Stimulated activated CD8-positive, alpha-beta memory T cell treated with anti-CD3 and anti-CD28 coated beads, Interleukin-7, amount 100 ng/mL, for 24 hours (primary cell): ENCODE measurements at places on chromosomes 2 and 18.

GRCh38 chr2:168524005-168524404 is 67.9 kb downstream of the CERS6 start:
- DNase-seq: no peak

DNA sequence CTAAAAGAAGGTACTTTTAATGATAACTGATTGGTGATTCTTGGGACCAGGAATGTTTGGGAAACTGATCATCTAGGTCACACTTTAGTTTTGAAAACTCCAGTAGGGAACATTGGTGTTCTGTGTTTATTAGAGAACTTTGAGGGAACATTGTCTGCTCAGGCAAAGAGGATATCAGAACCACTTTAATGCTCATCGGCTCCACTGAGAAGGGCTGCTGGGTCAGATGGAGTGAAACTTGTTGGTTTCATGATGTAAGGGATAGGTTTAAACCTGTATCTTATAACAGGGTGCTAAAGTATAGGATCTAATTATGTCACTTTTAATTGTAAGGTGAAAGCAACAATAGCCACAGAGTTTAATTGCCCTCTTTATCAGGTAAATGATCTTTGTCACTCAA is 14.2 kb upstream of the POLI start:
- no peak for DNase-seq

- DNase-seq: no peak
Observed at GRCh38 chr2:60560734-60561644, 7.5 kb upstream of the BCL11A start.

DNA sequence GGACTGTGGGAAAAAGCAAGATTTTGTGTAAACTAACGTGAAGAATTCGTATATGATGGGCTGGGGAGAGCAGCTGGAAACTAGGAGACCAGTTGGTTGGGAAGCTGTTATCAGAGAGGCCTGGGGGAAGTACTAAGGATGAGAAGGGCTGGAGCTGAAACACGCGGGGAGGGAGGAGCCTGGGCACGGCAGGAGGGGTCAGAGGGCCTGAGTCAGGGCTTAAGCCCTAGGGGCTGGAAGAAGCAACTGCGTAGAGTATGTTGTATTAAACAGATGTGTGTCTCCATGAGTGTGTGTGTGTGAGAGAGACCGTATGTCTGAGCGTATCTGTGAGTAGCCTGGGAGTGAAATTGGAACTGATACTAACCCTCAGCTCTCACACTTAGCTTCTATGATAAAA is 8.4 kb downstream of the POMC start:
- DNase-seq: no peak

GRCh38 chr18:49812286-49813068 is 856 bp downstream of the ACAA2 start:
- no peak for DNase-seq

- no peak for DNase-seq
Observed at GRCh38 chr18:50182511-50182910, 12.4 kb downstream of the MYO5B start.

GRCh38 chr2:213958086-213958485 is 452.8 kb upstream of the VWC2L start:
- DNase-seq: no peak

GRCh38 chr2:185402474-185402873 is 336.1 kb upstream of the FSIP2 start:
- no peak for DNase-seq

- no peak for DNase-seq
Observed at GRCh38 chr2:239258248-239258647, 142.6 kb downstream of the HDAC4 start.

GRCh38 chr2:10990561-10991111 is 78.9 kb downstream of the KCNF1 start:
- no peak for DNase-seq

GRCh38 chr2:26344581-26345282 is 1.2 kb upstream of the SELENOI start:
- DNase-seq: no peak

DNA sequence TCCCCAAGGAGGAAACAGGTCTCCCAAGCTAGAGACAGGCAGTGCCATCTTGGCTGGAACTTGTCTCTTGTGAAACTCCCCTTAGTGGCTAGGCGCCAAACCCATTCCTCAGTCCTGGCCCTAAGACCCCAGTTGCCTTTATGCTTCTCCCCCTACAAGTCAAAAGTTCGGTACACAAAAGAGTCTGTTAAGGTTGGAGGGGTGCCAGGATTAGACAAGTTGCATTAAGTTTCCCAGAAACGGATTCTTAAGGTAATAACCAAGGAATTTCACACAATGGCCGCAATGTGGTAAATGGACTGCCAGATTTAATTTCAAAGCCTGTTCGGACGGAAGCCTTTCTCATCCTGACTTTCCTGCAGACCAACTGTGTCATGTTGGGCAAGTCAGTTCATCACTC is 80.7 kb downstream of the CCBE1 start:
- no peak for DNase-seq

DNA sequence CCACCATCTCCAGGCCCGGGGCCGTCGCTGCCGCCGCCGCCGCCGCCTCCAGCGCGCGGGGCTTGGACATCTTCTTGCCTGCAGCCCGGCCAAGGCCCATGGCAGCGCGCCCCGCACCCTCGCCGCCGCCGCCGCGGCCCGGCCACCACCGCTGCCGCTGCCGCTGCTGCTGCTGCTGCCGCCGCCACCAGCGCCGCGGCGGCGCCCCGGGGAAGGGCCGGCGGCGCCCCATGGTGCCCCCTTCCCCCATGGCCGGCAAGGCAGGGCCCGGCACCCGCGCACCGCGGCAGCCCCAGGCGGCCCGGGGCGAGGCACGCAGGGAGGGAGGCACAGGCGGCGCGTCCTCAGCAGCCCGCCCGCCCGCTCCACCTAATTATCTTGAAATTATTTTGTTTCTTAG is 3057.4 kb downstream of the RPIA start:
- no peak for DNase-seq

- no peak for DNase-seq
Observed at GRCh38 chr2:44290261-44290660, 15.0 kb downstream of the SLC3A1 start.

GRCh38 chr2:73089270-73090030 is 17.9 kb upstream of the SFXN5 start:
- DNase-seq: no peak

DNA sequence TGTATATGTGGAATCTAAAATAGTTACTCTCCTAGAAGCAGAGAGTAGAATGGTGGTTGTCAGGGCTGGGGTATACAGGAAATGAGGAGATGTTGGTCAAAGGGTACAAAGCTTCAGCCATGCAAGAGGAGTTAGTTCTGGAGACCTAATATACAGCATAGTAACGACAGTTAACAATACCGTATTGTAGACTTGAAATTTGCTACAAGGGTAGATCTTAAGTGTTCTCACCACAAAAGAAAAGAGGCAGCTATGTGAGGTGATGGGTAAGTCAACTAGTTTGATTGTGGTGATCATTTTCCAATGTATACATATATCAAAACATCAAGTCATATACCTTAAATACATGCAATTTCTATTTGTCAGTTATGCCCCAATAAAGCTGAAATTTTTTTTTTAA is 98.2 kb upstream of the CYP1B1 start:
- DNase-seq: no peak

DNA sequence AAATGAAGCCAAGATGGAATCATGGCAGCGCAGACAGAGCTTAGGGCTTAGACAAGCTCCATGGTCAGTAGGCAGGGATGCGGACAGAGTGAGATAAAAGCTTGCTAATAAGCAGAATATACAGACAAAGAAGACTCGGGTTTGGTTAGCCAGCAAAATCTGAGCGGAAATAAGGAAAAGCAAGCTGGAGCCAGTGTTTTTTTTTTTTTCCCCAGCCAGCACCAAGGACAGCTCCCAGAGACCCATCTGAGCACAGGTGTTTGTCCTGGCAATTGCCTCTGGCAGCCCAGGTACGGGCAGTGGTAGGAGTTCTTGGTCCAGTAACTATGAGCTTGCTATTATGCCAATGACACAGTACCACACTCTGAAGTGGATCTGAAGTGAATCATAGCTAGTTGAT is 187.6 kb downstream of the ADCYAP1 start:
- no peak for DNase-seq

DNA sequence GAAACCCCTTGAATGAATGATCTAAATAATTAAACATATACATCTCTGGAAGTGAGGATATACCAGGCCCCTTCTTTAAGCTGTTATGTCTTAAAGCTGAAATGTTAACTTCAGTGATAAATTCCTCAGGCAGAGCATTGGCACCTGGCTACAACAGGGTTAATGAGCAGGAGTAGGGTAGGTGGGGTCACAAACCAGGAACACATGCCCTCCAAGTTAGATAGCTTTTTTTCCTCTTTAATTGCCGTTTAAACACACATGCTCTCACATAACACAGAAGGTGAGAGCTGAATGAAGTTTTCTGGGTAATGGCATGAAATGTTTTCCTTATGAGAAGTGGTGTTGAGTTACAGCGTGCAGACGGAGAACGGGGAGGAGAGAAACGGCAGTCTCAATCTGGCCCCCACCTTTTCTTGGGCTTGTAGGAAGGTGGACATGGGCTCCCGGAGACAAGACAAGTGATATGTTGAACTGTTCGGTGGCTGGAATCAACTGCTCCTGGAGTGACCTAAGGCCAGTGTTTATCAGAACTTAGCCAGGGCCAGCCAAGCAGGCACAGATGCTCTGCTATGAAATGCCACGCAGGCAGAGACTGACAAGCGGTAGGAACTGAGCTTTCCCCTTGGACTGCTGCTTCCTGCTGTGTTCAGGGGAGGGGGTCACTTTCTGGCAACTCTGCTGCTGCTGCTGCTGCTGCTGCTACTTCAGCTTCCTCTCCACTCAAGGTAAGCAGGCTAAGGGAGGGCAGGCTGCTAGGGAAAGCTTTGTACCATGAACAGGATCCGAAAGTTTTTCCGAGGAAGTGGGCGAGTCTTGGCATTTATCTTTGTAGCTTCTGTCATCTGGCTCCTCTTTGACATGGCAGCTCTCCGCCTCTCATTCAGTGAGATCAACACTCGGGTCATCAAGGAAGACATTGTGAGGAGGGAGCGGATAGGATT is at the start of gene GALNT5:
Gene GALNT5 (plus strand): TSS at position 394 of the 941 bp plus-strand sequence. CDS start 378 bp downstream, at position 772.
- no peak for DNase-seq

- no peak for DNase-seq
Observed at GRCh38 chr2:26400723-26401122, 997 bp upstream of the DRC1 start.

DNA sequence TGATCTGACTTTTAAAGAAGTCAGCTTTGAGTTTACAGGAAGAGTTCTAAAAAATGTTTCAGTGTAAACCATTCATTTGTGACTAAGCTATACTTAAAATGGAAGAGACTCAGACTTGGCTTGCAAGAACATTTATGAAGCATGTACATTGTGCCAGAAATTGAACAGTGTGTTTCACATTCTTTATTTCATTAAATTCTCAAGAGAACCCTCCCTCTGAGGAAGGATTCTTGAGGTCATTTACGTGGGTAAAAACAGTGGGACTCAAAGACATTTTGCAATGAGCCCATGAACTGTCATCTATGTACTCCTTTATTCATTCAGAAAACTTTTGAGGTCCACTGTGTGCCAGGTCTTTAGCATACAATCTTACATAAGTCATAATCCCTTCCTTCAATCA is 143.6 kb upstream of the ZNF521 start:
- no peak for DNase-seq

- no peak for DNase-seq
Observed at GRCh38 chr2:148888003-148888501, 13.0 kb downstream of the KIF5C start.

- DNase-seq: no peak
Observed at GRCh38 chr2:45439788-45440773, 171.0 kb downstream of the SRBD1 start.

DNA sequence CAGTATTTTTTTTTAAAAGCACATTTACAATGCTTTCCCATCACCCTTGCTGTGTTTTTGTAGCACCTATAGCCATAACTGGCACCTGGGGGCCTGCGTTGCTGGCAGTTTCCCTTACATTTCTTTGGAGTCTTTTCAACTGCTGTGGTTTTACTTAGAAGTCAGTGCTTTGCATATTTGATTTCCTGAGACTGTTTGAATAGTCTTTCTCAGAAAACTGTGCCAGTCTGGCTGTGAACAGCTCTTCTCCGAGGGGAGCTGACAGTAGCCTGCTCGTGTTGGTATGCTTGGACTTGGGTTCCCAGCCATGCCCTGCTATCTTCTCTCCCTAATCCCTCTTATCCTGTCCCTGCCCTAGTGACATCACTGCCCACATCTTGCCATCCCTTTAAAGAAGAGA is 81.5 kb downstream of the DPP4 start:
- peak; percentile 21 for DNase-seq

- DNase-seq: no peak
Observed at GRCh38 chr2:101299604-101300003, 8.9 kb downstream of the RNF149 start.

DNA sequence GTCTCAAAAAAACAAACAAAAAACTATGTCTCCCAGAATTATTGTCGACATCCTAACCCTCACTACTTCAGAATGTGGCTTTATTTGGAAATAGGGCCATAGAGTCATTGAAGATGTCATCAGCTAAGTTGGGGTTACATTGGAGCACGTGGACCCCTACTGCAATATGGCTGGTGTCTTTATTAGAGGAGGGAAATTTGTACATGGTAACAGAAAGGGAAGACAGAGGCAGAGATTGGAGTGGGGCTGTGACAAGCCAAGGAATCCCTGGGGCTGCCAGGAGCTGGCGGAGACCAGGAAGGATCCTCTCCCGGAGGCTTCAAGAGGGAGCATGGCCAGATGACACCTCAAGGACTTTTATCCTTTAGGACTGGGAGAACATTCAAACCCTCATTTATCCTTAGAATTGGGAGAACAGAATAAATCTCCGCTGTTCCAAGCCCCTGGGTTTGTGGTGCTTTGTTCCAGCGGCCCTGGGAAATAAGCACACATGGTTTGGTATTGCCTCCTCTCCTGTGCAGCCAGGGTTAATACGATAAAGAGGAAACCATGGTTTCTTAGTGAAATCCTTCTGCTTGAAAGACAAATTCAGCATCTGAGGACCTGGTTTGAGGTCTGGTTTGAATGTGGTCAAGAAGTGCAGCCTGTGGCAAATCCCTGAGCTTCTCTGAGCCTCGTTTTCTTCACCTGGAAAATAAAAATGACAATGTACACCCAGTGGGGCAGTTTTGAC is 184.7 kb downstream of the MYCN start:
- DNase-seq: no peak
